ENCODE measurements at places on chromosomes 5 and 9. TPM values are rescaled to one million over a fixed set of nuclear protein-coding genes. Genes with fewer than 3 reads are reported as not detected.

The TNC gene
- 266 TPM for total RNA-seq

The PRLR gene
- total RNA-seq: 2.4 TPM

The SPINK14 gene
- not detected for total RNA-seq

The FOXD4L6 gene
- total RNA-seq: not detected

The MAMDC2 gene
- total RNA-seq: 21.5 TPM

The MEIKIN gene
- 3.9 TPM for total RNA-seq

The PTPA gene
- total RNA-seq: 92.3 TPM

The RAI14 gene
- total RNA-seq: 42.6 TPM

The FAXDC2 gene
- total RNA-seq: 18.9 TPM

The SLCO6A1 gene
- total RNA-seq: not detected

The DMGDH gene
- total RNA-seq: 1.8 TPM

The PCDHGA1 gene
- 1.8 TPM for total RNA-seq

The PTCD2 gene
- 13.2 TPM for total RNA-seq

The TAS2R1 gene
- not detected for total RNA-seq

The SOX30 gene
- total RNA-seq: 0.10 TPM

The PPP2R2B gene
- 5.1 TPM for total RNA-seq

The ORM2 gene
- total RNA-seq: not detected

The ACTBL2 gene
- not detected for total RNA-seq

The SHOC1 gene
- not detected for total RNA-seq

The PCAT7 gene
- total RNA-seq: not detected

The GPR151 gene
- total RNA-seq: not detected

The ROPN1L gene
- total RNA-seq: 0.41 TPM

The PCDHGA11 gene
- total RNA-seq: 7.5 TPM

The BICD2 gene
- total RNA-seq: 59.5 TPM

The PCDHB13 gene
- total RNA-seq: 4.4 TPM
